ENCODE measurements at places on chromosomes 6 and 20.

DNA sequence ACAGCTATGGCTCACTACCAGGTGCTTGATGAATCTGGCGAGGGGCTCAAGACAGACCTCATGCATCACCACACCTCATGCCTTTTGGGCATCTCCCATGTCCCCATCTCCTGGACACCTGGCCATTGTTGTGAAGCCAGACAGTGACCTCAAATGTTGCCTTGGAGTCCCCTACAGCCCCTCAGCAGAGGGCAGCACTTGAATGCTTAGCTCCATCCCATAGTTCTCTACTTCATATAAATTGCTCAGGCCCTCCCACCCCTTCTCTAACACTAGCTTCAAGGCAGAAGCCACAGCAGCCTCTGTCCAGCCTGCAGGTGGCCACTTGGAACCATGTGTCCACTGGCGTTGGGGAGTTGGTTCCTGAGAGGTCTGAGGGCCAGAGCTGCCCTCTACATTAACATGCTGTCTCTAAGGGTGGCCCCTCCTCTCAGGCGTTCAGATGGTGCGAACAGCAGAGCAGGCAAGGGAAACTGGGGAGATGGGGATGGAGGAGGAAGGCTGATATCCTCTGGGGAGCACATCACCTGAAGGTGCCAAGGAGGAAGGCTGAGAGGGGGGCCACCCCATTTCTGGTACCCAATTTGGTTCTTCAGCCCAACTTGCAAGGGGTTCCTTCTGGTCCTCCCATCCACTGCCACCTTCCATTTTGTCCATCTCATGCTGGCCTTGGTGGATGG, 31.3 kb downstream of the MOCS1 start:
- DNase-seq: no peak

DNA sequence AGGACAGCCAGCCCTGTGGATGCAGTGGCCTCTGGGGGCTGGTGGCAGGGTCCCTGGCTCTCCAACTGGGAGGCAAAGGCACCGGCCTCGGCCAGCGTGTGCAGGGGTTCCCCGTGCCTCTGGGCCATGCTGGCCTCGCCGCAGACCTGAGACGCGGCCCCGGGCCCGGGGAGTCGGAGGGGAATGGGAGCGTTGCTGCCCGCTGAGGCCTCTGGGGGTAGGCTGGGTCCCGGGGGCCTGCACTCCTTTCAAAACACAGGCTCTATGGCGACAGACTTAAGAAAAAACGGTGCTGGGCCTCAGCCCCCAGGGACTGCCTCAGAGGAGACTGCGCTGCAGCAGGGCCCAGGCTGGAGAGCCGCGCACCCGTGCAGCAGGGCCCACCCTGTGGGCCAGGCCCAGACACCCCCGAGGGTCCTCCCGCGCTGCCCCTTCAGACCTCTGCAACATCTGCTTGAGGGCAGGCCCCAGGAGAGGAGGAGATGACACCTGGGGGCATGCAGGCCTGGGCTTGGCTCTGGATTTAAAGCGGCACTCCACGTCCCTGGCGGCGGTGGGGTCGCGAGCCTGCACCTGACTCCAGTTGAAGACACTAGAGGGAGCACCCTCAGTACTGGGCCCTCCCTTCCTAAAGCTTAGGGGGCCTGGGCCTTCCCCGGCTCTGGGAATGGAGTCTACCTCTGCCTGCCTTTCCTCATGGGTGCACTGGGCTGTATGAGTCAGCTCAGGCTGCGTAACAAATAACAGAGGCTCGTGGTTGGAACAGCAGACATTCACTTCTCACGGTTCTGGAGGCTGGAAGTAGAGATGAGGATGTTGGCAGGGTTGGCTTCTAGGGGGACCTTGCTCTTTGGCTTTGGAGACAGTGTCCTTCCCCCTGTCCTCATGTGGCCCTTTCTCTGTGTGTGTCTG, 117.4 kb upstream of the RPS6KA2 start:
- peak; percentile 5 for DNase-seq

- no peak for DNase-seq
Measured at GRCh38 chr6:139996253-139996834, 621.9 kb upstream of the CITED2 start.

GRCh38 chr6:152220786-152221185, 413.3 kb downstream of the ESR1 start:
- DNase-seq: no peak

GRCh38 chr6:107361753-107362604, 97.4 kb downstream of the PDSS2 start:
- DNase-seq: no peak

DNA sequence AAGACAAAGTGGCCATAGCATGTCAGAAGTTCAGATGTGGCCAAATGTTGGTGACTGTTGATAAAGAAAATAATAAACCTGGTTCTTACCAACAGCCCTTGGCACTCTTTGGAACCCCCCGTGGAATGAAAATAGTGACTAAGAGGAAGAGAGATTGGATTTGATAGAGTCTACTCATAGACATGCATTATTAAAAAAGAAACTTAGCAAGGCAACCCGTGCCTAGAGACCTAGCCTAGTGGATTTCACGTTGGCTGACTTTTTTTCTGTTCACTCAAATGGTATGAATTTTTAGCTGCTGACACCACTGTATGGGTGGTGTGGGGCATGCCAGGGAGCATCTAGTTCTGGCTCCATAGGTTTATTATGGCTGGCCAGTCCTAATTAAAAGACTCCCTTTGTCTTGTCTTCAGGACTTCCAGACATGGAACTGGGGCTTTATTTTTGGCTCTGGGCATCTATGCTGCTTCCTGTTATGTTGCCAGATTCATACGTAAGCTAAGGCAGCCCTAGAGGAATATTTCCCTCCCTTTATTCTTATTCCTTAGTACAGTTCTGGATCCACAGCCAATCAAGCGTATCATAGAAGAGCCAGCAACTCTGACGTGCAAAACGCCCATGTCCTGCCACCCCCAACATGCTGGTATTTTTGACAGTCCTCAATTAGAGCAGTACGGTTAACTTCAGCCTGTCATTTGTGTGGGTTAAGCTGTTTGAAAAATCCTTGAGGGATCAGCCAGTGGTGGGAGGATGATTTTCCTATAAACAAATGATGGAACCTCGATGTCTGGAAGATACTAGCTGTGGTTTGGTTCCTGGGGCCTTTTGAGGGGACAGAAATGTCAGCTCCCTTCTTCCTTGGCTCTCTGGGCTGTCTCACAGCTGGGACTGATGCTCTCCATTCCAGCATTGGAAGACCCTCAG, 127.5 kb downstream of the ISM1 start:
- no peak for DNase-seq

- no peak for DNase-seq
Measured at GRCh38 chr20:47106786-47107185, 212.1 kb downstream of the EYA2 start.

DNA sequence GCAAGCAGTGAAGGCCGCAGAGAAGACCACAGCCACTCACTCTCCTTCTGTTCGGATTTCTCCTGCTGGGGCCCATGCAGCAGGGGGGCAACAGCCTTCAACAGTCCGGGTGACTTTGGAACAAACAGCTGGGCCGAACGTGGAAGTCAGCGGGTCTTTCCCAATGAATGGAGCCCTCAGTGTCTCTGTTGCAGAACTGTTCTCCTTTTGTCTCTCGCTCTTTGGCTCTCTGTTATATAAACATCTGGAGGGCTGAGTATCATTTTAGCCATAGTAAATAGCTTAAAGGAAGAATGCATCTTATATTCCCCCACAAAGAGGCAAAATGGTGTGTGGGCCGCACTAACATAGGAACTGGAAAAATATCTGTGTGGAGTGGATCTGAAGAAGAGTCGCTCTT, 136.7 kb upstream of the RALGAPA2 start:
- no peak for DNase-seq

DNA sequence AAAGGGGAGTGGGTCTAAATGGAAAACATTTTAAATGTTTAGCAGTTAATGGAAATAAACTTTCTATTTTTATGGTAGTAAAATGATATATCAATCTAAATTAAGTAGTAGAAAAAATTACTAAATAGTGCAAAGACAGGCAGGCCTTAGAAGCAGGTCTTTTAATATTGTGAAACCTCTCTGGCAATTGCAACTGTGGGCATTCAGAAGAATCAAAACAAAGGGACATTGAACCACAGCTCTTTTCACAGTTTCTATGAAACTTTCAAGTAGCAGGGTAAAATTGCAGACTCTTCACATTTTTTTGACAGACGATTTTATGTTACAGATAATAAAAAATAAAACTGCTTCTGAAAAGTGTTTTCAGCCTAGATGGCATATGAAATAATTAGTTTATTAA, 533.7 kb downstream of the BCKDHB start:
- DNase-seq: no peak

GRCh38 chr6:116036075-116036773, 24.5 kb downstream of the FRK start:
- no peak for DNase-seq

DNA sequence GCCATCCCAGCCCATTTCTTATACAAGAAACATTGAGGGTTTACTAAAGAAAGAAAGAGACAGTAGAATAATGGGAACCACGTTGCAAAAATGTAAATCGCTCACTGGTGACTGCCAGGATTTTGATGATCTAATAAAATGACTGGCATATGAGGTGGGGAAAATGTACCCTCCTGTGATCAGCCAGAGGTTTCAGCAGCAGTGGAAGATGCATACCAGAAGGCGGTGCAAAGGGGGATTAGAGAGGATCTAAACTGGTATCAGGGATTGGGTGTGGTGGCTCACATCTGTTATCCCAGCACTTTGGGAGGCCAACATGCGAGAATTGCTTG, 60.8 kb upstream of the DDR1 start:
- DNase-seq: no peak

GRCh38 chr6:169724494-169725124, at the start of gene PHF10:
Gene PHF10 (minus strand): TSS chr6:169724500. CDS start chr6:169723931, 569 bp downstream.
- peak; percentile 53 for DNase-seq

- DNase-seq: no peak
Measured at GRCh38 chr6:144477396-144477795, 192.3 kb downstream of the UTRN start.

DNA sequence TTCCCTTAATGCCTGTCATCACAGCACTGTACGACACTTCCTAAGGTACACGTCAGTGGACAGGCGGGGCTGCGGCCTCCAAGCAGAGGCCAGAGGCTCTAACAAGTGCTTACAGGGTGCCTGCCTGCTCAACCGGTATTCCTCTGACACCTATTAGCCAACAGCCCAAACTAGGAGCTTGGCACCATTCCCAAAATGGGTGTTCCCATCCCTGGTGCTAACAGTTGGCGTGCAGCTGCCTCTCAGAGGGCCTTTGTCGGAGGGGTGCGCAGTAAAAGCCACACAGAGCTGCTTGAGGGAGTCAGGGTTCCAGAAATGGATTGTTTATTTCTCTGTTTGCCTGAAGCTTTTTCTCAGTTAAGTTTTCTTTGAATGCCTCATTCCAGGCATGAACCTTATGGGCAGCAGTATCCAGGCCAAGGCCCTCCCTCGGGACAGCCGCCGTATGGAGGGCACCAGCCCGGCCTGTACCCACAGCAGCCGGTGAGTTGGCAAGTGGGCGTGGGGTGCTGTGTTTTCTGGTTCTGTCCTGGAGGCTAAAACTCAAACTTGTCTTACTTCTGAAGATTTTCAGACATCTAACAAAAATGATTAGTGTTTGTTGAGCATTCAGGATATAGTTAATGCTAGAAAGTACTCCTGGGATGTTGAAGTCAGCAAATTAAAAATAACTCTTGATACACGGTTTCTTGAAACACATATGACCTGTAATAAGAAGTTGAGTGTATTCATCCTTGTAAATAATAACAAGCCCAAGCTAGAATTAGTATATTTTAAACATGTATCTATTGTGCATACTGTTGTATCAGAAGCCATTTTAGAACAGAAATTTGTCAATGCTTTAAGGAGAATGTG, 124.7 kb downstream of the TMEM242 start:
- no peak for DNase-seq

GRCh38 chr6:16437095-16437494, 198.7 kb downstream of the GMPR start:
- DNase-seq: peak; percentile 42

DNA sequence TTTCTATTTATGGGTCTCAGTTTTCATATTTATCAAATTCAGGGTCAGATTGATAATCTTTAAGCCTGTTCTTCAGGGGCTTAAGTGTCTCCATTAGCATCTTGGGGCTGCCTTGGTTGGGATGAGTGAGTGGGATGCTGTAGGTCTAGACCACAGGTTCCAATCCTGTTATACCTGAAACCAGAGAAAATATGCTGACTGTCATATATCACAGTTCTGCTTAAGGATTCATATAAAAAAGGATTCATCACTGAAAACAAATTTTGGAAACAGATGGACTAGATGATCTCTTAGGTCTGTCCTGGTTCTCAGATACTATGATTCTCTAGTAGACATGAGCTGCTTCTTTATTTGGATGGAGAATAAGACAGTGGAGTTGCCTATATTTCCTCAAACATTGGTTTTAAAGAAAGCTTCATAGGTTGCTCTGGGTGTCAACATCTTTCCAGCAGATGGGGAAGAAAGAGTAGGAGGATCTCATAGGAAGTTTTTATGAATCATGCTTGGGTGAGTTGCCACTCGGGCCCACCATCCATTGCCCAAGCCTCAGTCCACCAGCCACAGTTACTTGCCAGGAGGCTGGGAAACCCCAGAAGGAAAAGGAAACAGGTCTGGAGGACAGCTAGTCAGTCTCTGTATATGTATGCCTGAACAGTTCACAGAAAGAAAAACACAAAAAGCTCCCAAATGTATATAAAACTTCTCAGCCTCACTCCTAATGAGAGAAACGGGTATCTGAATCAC, 42.9 kb upstream of the MAP7 start:
- DNase-seq: no peak

DNA sequence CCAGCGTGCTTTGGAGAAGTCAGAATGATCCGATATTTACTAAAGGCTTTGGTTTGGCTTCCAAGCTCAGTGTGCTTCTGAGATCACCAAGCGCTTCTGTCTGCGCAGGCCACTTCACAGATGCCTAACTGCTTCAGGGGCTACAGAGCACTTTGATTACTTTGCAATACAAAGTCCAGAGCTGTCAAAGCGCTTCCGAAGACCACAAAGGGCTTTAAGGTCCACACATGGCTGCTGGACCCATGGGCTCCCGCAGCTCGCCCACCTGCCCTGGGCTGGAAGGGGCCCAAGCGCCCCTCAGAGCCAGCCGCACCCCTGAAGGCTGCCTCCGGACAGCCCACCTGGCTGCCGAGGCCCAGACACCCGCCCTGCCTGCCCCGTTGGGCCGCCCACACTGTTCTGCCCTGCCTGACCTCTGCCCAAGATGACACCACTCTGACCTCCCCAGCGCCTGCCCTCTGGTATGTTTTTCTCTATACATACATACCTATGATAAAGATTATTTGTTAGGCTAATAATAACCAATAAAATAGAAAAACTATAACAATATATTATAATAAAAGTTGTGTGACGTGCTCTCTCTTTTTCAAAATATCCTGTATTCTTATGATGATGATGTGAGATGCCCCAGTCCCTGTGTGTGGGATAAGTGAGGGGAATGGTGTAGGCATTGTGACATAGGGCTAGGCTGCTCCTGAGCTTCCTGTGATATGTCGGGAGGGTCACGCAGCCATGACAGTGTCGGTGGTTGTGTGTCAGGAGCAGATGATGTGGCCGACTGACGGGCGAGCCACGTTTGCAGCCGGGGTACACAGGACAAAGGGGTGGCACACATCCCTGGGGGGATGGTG, 22.6 kb downstream of the DYNLT1 start:
- peak; percentile 9 for DNase-seq

GRCh38 chr6:110366256-110366655, 8.1 kb upstream of the METTL24 start:
- no peak for DNase-seq
